Left hindlimb (tissue), 1 donor: ENCODE measurements at places on chromosomes 3 and 15.

GRCh38 chr3:71786551-71786950, 1.6 kb upstream of the PROK2 start:
- peak; percentile 76 for DNase-seq

DNA sequence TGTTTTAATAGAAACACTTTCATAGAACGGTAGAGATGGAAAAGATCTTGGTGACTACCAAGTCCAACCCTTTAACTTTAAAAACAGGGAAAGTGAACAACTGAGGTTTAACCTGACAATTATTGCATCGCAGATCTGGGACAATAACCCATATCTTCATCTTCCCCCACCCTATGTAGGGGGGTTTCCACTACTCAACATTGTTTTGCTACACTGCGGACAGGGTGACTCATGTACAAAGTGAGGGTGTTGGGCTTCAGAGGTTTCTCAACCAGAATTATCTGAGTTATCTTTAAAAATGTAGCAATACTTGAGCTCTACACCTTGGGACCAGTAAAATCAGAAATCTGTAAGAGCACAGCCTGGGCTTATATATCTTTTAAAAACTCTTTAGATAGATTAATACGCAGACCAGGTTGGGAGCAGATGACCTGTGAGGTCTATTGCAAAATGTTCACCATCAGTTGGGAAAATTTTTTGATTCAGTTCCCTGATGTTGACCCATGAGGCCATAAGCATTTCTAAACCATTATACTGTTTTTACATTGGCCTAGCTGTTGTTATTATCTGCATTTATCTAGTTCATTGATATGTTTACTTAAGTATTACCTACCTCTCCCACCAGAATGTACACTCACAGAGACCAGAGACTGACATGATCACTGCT, 103.6 kb upstream of the ICE2 start:
- no peak for DNase-seq

DNA sequence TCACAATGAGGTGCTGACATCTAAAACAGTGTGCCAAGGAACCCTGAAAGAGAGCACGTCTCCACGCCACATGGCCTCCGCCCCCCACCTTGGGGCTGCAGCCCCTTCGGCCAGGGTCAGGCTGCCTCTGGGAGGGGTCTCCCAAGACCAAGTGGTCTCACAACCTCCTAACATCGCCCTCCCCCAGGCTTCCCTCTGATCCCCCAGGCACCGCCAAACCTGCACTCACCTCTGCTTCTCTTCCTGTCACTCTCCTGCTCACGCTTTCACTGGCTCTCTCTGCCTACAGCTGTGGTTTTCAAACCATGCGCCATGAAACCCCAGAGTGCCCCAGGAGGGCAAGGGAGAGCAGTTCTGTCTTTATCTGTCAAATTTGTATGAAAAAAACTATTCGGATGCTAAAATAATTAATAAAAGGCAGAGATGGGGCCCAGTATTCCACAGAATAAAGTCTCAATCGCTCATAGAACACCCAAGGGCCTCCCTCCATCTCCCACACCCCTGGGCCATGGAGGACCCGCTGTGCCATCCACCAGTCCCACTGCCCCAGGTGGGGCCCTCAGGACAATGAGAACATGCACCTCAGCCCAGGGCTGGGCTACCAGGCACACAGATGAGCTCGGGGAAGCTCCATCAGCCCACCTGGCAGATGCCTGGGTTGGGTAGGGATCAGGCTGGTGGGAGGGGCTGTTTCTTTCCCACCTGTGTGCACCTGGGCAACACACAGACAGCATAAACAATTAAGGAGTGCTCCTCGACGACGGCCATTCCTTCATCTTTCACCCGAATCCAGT, 21.5 kb downstream of the CYFIP1 start:
- DNase-seq = no peak

GRCh38 chr3:131735116-131735515, 232.3 kb upstream of the MRPL3 start:
- no peak for DNase-seq

- DNase-seq = no peak
These were observed 116.7 kb upstream of the PRTG start for GRCh38 chr15:55859681-55860080.

DNA sequence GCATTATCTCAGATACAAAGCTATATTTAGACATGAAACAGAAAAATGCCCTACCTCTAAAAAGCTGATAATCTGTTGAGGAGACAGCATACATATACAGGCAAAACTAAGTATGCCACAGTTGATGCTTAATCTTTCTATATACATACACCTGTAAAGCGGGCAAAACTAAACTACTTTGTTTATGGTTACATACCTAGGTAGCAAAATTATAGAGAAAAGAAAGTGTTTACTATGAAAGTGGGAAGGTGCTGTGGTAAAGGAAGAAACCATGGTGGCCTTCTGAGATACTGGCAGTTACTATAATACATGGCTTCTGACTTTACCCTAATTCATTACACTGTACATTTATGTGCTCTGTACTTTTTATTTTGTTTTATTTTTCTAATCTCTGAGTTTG, 36.0 kb upstream of the NR1I2 start:
- no peak for DNase-seq

DNA sequence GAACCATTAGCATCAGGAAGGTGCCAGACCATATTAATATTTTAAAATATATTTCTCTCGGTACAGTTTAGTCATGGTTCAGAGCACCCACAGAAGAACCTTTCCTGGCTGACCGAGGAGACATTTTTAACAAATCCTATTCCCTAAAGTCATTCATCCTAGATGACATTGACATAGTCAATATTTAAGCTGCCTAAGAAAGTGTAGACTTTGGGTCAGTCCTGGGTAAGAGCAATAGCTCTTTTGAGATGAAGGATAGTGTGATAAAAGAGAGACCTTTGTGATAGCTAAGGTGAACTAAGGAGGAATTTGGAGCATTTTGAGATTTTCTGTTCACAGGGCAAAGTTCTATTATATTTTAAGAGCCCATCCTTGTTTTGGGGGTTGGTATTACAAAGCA, 47.5 kb downstream of the ZNF609 start:
- no peak for DNase-seq

DNA sequence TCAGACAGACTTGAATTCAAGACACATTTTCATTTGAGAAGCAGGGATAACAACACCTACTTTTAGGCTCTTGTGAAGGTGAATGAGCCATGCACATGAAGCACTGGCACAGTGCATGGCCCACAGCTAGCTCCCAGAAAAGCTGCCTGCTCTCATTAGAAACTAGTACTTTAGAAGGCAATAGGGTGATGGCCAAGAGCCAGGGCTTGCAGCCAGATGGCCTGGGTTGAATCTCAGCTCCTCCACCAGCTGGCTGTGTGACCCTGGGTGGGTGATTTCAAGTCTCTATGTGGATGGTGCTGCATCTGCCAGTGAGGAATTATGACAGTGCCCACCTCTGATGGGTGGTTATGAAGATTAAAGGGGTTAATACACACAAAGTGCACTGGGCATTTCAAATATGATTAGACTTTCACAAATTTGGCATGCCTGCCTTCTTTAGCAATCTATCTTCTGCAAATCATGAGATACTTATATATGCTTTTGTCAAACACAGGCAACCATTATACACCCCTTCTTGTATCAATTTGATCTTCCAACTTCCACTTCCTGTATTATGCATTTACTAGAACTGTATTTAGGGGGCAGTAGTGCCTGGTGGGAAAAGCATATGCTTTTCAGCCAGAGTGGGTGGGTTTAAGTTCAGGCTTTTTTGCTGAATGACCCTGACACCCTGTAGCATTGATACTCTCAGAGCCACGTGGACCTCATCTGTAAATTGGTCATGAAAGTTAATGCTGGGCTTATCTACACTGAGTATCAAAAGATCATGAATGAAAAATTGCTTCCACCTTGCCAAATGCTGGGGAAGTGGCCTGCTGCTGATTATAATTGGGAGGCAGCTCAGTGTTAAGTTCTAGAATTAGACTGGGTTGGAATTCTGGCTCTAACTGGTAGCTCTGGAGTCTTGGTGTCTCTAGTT, 34.7 kb upstream of the RBP1 start:
- no peak for DNase-seq
